ENCODE measurements at places on chromosomes 7 and 10. TPM values are rescaled to one million over a fixed set of nuclear protein-coding genes. Genes with fewer than 3 reads are reported as not detected.

PRSS37 gene
- not detected for total RNA-seq

SKIDA1 gene
- 0.83 TPM for total RNA-seq

C10orf143 gene
- 0.44 TPM for total RNA-seq

SH2D4B gene
- not detected for total RNA-seq

CH25H gene
- total RNA-seq, result not detected

CUL2 gene
- 45.3 TPM for total RNA-seq

GBX1 gene
- total RNA-seq, result not detected

MMRN2 gene
- total RNA-seq, result 169 TPM

CALHM1 gene
- not detected for total RNA-seq

VWC2 gene
- not detected for total RNA-seq

PNLIPRP3 gene
- total RNA-seq, result not detected

KCNIP2 gene
- 3.0 TPM for total RNA-seq

ZNF804B gene
- not detected for total RNA-seq

NME8 gene
- not detected for total RNA-seq

ASAH2 gene
- 3.4 TPM for total RNA-seq
